ENCODE measurements at places on chromosomes 11 and 22.

DNA sequence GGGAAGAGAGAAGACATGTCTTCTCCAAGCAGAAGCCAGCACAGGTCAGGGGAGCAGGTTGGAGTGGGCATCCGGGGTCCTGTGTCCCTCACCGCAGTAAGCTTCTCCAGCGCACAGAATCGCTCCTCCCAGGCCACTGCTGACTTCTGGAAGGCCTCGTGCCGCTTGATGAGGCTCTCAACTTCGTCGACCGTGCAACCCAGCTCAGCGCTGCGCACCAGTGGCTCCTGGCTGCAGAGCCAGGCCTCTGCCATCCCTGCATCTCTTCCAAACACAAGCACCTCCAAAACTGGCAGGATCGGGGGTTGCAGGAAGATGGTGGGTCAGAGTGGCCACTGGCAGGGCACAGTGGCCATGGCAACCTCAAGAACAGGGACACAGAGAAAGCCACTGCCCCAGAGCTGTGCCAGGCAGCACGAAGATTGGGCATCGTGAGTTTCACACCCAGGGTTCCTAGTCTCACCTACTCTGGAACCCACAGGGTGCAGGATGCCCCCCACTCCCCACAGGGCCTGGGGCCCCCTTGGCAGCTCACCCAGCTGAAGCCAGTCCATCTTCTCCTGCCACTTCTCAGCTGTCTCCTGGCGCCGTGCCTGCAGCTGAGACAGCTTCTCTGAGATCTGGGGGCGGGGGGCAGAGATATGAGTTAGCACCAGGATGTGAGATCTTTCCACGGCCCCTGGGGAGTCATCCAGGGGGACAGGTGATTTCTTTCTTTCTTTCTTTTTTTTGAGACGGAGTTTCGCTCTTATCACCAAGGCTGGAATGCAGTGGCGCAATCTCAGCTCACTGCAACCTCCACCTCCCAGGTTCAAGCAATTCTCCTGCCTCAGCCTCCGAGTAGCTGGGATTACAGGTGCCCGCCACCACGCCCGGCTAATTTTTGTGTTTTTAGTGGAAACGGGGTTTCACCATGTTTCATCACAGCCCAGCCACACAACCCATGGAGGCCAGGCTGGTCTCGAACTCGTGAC lies 11.2 kb upstream of the RBM4B start:
- no peak for DNase-seq

GRCh38 chr22:25966448-25966913 lies 202.8 kb upstream of the SEZ6L start:
- peak; percentile 46 for DNase-seq

- no peak for DNase-seq
Measured at GRCh38 chr11:8082391-8083087, 1.5 kb downstream of the TUB start.

- DNase-seq, result peak; percentile 63
Measured at GRCh38 chr11:8870411-8871170, 40.4 kb upstream of the AKIP1 start.

DNA sequence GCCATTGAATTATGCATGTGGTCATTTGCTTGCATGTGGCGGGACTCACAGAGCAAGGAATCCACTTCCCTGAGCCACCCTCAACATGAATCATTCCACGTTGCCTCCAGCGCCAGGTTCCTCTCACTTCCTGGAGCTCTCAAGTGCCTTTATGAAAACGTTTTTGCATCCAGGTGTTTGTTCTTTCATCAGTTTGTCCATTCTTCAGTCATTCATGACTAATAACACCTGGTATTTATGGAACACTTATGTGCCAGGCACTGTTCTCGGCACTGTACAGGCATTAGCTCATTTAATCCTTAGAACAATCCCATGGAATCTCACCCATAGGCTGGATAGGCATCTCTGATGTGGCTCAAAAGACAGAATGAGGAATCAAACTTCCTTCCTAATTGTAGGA lies 256.1 kb upstream of the SYN3 start:
- no peak for DNase-seq

DNA sequence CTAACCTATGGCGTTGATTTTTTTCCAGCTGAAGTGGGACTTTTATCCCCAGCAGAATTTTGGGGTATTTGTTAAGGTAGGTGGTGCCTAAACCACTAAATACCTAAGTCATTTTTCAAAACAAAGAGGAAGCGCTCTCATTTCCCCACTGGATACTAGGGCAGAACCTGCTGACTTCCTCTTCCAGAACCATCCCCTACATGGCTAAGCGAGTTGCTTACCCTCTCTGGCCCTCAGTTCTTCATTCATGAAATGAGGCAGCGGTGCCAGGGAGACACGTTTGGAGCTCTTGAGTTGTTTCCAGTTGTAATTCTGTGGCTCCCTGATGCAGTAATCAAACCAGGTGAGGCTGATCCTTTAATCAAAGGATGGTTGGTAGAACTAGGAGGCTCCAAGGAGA lies 10.0 kb upstream of the MTMR3 start:
- no peak for DNase-seq

DNA sequence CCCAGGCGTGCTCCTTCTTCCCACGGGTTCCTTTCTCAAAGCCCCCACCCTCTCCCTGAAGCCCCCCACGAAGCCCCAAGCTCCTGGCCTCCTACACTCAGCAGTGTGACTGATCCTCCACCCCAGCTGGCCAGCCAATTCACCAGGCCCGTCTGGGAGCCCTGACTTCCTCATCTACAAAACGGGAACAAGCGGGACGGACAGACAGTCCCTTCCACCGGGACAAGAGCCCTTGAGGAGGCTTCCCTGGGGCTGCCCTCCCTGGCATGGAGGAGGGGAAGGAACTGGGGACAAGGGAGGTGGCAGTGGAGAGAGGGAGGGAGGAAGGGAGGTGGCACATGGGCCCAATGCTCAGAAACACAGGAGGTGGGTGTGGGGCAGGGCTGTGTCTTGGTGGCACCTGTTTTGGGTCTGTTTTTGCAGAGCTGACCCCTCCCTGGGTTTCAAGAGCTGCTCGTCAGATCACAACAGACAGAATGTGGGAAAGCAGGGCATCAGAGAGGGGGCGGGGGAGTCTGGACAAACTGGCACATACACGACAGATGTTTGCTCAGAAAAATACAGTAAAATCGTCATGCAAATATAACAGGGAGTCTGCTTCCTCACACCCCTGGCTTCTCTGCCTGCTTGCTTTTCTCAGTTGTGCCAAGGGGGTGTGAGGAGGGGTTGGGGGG lies 56.8 kb downstream of the ELFN2 start:
- DNase-seq, result peak; percentile 9

GRCh38 chr11:12187399-12187798 lies 77.0 kb downstream of the MICAL2 start:
- no peak for DNase-seq

DNA sequence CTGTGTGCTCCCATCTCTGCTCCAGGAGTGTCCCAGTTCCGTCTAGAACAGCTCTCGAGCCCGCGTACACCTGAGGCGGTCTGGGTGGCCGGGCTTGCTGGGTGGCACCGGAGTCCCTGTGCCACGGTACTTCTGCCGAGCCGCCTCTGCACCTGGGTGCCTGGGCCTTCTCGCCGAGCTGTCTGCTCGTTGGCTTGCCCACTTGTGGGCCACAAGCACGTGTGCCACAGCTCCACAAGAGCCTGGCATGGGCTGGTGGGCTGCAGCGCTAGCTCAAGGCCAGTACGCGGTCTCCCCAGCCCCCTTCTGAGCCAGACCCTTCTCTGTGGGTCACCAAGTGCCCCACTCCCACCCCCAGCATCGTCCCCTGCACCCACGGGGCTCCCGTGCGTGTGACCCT lies 388.0 kb downstream of the TBC1D22A start:
- no peak for DNase-seq

DNA sequence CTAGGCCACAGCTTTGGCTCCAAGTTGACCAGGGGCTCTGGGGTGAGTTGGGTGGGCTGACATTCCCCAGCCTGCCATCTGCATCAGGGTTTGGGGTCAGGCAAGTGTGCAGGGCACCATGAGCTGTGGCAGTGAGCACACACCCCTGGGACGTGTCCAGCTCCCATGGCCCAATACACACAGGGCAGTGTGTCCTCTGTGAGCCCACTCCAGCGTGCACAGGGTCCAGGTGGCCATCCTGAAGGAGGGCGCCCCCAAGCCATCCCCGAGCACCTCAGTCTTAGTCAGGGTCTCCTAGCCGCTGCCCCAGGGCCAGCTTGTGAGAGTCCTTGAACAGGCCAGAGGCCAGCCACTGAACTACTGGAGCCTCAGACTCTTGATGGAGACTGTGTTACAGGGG lies 1.2 kb upstream of the FGF3 start:
- no peak for DNase-seq

- no peak for DNase-seq
Measured at GRCh38 chr11:75276686-75277085, 36.1 kb downstream of the TPBGL start.

DNA sequence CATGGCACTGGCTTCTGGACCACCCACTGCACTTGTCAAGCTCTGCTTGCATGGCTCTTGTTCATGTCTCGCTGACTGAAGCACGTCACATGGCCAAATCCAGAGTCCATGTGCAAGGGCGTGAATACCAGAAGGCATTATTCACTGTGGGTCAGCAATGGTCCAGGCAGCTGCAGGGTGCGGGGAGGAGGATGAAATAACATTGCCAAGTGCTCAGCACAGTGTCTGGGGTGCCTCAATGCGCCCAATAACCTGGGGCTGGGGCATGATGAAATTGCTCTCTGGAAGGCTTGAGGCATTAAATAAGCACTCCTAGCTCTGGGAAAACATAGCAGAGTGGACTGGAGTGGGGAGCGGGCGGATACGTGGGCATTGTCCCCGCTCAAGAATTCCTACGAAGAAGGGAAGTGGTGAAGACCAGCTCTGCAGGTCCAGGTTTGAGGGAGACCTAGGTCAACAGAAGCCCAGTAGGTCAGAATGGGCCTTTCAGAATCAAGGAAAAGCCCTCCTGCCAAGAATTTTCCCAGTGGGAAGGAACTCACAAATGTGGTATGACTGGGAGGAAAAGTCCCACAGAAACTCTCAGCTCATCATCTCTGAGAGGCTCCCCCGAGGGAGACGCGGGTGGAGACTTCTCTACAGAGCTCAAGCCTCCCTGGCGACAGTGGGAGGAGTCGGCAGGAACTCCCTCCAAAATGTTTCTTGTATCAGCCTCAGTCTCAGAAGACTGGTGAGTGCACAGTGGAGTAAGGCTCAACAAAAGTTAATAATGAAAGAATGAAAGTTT lies 15.3 kb upstream of the ACCSL start:
- no peak for DNase-seq

GRCh38 chr11:2774173-2775082 lies 74.6 kb upstream of the KCNQ1OT1 start:
- peak; percentile 2 for DNase-seq

DNA sequence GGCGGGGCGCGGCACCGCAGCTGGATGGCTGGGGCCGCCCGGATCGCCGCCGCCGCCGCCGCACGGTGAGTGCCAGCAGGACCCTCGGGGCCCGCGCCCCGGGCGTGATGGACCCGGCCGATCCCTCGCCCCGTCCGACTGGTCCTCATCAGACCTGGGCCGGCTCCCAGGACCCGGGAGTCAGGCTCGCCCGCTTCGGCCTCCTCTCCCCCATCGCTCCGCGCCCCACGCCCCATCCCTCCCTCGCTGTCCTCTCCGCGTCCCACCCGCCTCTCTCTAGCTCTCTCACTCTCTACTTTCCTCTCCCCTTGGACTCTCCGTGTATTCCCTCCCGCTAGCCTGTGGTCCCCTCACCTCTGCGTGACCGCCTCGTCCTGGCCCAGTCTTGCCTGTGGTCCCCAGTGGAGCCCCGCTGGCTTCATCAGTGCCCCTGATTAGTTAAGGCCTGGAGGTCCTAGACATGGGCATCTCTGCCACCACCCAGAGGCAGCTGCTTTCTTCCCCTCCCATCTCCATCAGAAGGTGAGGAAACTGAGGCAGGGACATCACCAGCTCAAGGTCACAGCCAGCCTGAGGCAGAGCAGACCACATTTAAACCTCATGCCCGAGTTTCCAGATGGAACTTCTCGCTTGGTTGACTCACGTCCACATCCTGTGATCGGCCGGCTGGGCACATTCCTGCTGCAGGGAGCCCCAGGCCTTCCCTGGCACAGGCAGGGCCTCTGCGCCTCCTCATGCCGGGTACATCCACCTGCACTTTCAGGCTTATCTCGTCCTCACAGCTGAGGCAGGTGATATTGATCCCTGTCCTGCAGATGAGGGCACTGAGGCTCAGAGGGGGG lies 429 bp downstream of the SLC39A13 start:
- DNase-seq, result no peak

DNA sequence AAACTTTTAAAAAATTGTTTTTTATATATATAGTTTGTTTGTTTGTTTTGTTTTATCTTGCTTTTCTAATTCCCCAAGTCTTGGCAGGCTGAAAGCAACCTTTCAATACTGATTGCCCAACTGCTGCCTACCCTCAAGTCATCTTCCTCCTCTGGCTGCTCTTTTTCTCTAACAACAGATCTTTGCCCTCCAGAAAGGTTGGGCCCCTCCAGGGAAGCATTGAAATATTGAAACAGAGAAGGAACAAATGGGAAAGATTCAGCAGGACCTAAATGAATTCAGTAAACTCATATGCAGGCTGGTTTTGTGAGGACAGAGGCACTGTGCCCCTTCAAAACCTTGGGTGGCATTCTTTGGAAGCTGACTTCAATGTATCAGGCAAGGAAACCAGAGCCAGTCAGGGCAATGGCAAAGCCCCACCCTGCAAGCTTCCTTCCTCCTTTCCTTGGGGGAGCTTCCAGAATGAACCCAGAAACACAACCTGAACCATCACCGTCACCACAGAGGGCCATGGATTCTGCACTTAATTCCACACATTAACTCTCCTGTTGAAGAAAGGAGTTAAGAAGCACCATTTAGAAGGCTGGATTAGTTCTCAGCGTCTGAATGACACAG lies 815 bp upstream of the MS4A6A start:
- DNase-seq, result no peak

GRCh38 chr22:49010070-49010863 lies 817.4 kb downstream of the BRD1 start:
- no peak for DNase-seq

- no peak for DNase-seq
Measured at GRCh38 chr22:47628477-47629272, 866.2 kb downstream of the TBC1D22A start.

DNA sequence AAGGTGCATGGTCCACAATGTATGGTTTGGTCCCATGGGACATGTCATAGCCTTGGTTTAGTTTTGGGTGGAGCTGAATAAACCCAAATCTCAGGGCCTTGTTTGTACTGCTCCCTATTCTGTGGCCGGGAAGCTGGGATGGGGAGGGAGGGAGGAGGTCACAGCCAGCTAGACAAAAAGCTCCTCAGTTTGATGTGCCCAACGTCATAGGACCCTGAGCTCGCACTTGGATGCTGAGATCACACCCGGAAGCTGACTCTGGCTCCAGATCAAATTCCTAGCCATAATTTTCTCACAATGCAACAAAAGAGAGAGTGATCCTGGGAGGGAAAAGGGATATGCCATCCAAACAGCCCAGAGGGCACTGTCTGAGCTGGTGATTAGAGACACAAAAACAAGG lies 1.5 kb downstream of the HSPB2 start:
- no peak for DNase-seq

All from DND-41 (cell line).